ENCODE measurements at places on chromosomes 16 and 17. TPM values are rescaled to one million over a fixed set of nuclear protein-coding genes. Genes with fewer than 3 reads are reported as not detected.
A peak's percentile ranks its signal among the peaks of the same experiment; 100 is the strongest.

ZPBP2 gene
- not detected for total RNA-seq

ZACN gene
- not detected for total RNA-seq

CD68 gene
- 35.3 TPM for total RNA-seq

ITGAD gene
- total RNA-seq = not detected

EFCAB5 gene
- total RNA-seq = not detected

SPATA32 gene
- not detected for total RNA-seq

DNA sequence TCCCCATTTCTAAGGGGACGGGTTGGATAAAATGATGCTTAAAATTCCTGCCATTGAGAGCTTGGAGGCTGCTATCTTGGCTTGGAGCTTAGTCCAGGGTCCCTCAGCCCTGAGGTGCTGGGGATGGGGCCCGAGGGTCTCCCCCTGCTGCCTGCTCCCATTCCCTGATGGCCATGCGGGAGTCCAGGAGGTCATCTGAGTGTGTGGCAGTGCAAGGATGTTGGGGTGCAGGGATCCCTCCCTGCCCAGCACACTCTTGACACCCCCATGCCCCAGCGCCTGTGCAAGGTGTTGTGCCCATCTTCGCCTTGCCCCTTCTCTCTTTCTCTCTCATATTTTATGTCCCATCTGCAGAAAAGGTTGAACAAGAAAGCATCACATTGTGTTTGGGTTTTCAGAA, 90.4 kb downstream of the IRF8 start:
- DNase-seq = no peak

DNA sequence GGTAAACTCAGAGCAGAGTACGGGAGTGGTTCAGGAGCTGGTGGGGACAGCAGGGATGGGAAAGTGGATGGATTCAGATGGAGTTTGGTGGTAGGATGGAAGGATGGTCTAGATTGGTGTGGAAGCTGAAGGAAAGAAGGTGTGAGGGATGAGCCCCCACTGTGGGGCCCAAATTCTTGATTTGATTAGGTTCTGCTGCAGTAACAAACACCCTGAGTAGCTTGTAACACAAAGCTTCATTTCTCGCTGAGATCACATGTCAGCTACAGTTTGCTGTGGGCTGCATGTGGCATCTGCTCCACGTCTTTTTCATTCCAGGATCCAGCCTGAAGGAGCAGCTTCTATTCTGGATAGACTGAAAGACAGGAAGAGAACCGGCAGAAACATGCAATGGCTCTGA, 143.8 kb downstream of the IRX3 start:
- no peak for DNase-seq

GRCh38 chr17:50109785-50110184, 14.6 kb downstream of the PDK2 start:
- no peak for DNase-seq

DNA sequence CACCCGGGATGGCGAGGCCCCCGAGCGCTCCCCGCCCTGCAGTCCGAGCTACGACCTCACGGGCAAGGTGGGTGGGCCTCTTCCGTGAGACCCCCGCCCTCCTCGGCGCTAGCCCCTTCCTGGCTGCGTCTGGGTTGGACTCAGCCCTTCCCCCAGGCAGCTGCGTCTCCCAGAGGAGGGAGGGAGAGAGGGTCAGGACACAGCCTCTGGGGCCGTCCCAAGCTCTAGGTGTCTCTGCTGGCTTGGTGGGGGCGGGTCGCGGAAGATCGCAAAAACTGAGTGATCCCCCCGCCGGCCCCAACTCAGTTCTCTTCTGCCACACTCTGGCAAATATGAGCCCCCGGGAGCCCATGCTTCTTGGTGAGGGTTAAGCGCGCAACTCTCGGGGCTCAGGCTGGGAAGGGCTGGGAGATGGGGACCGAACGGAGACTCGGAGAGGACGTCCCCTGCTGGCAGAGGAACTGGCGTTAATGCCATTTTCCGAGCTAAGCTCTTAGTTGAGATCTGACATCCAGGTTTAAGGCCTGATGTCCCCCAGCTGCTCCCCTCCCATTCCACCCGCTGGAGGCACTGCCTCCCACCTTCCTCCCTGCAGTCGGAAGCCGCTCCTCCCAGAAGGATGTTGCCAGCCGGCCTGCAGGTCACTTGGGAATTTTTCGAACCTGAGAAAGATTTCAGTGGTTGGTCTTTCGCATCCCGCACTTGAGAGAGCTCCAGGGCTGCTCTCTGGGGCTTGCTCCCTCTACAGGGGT, 419 bp downstream of the RAB37 start:
- no peak for DNase-seq

DNA sequence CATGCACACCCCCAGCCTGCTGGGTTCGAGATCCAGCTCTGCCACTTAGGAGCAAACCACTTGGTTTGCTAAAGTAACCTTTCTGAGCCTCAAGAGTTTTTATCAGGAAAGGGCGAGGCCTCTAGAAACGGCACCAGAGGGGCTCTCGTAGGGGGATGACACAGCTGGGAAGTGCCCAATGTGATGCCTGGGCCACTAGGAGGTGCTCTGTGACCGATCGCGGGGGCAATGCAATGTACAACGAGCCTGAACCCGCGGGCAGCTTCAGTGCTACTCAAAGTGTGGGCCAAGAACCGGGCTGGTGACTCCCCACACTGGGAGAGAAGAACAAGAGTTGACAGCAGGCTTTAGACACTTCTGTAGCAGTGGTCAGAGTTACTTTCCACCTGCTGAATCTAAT, 9.4 kb downstream of the C16orf89 start:
- DNase-seq = no peak

GRCh38 chr17:8392674-8393469, 4.8 kb downstream of the RNF222 start:
- DNase-seq = no peak

DNA sequence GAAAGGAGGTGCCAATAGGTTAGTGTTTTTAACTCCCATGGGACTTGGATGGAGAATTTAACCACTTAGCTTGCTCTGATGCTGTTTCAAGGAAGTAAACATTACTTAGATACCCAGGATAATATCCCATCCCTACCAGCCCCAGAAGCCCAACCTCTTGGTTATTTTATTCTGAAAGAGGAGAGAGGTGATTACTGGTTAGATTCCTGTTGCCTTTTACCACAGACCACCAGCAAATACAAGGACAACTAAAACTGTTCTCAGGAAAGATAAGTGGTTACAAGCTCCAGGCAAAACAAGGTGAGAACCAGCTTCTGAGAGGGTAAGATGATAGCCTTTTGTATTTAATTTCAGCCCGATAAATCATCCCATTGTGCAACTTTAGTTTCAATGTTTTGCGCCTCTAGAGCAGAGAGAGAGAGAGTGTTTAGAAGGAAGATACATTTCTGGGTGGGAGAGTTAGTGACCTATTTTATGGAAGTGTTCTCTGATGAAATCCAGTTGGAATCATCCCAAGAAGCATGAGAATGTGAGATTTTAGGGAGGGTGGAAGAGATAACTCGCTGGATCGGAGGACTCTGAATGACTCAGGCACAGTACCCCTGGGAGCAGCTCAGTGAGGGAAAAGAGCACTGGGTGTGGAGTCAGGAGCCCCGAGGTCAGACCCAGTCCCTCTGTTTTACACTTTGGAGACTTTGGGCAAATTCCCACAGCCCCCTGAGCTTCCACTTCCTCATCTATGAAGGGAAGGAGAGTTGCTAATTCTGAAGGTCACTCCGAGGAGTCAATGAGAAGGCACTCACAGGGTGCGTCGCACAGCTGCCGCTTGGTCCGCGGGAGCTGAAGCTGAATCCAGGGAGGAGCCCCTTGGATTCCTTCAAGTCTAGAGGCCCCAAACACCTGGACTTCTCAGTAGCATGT, 12.1 kb downstream of the GLP2R start:
- peak; percentile 75 for DNase-seq

GRCh38 chr17:29711588-29712385, 89.1 kb upstream of the CORO6 start:
- DNase-seq = no peak

- DNase-seq = no peak
Measured at GRCh38 chr16:66605979-66606751, 1.7 kb downstream of the CMTM3 start.

All from RPMI7951 (cell line).